ENCODE measurements at places on chromosomes 16 and 17.

DNA sequence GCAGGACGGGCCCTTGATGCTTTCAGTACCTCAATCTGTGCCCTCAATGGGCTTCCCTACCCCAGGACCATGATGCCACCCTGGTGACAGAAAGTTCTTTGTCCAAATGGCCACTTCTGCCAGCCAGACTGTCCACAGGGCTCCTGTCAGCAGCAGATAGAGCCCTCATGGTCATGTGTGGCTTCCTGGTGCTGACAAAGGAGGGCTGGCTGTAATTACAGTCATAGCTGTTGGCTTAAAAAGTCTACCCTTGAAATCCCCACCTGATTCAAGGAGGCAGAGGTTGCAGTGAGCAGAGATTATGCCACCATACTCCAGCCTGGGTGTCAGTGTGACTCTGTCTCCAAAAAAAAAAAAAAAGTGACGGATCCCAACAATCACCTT, 3.3 kb downstream of the TRPV2 start:
- DNase-seq: peak; percentile 28

DNA sequence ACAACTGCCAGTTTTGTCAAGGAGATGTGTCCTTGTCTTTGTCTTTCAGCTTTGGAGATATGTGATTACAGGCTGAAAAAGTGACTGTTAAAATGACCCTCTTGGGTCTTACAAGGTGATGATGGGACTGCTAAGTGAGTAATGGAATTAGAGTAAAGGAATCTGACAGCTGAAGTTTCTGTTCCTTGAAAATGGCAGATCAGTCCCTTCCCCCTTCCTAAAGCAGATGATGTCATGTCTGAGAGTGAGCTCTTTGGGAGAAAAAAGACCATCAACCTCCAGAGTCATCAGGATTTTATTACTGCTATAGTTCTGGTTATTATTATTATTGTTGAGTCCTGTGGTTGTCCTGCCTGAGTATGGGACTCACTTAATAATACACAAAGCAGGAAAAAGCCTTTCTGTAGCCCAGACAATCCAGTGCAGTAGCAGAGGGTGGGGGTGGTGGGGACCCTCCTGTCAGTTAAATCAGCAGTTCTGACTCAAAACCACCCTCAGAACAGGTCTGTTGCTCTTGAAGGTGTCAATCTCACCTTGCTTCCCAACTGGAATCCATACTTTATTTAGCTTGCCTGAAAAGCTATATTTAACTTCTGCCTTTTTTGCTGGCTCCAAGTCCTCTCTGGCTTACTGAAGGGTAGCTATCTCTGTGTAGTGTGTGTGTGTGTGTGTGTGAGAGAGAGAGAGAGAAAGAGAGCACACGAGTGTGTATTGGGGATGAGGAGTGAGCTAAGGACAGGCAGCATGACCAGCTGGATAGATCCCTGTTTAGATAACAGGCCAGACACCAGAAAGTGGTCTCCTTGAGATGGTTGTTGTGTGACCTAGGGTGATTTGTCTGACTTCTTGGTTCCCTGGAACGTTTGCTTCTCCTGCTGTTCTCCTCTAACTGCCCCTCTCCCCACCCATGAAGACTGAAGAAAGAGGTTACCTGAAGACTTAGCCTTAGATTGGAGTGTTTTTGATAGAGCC, 4.9 kb downstream of the HROB start:
- peak; percentile 27 for DNase-seq

- no peak for DNase-seq
These were observed 63.7 kb downstream of the C16orf78 start for GRCh38 chr16:49437344-49437743.

- DNase-seq: no peak
These were observed 280.0 kb downstream of the SHISA9 start for GRCh38 chr16:13181432-13181831.

GRCh38 chr17:7382901-7383300, 2.0 kb downstream of the TNK1 start:
- no peak for DNase-seq

DNA sequence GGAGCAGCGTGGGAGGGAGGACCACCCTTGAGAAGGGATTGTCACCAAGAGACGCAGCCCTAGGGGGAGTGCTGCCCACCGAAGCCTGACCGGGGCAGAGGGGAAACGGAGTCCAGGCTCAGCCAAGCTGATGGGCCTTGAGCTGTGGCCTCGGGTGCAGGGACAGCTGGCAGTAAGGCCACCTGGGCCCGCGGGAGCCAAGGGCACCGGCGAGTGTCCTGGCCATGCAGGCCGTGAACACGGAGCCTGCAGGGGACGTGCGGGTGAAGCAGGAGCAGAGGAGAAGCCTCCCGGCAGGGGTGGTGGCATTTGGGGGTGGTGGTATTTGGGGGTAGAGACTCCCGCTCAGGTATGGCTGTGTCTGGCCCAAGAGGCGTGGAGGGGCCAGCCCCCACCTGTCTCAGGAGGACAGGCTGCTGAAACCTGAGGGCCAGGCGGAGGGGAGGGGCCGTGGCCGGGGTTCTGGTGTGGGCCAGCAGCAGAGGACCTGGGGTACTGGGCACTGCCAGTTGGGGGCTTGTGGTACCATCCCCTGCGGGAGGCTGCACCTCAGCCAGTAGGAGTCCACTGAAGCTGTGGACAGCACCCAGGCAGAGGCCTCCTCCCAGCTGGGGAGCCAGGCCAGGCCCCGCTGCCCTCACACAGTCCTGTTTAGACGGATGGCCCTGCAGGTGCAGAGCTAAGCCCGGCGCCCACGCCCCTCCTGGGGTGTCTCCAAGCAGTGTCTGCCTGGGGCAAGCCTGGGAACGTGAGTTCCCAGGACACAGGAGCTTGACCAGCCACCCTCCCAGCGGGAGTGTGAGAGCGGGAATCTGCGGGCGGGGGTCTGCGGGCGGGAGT, 4.5 kb downstream of the GNPTG start:
- no peak for DNase-seq

DNA sequence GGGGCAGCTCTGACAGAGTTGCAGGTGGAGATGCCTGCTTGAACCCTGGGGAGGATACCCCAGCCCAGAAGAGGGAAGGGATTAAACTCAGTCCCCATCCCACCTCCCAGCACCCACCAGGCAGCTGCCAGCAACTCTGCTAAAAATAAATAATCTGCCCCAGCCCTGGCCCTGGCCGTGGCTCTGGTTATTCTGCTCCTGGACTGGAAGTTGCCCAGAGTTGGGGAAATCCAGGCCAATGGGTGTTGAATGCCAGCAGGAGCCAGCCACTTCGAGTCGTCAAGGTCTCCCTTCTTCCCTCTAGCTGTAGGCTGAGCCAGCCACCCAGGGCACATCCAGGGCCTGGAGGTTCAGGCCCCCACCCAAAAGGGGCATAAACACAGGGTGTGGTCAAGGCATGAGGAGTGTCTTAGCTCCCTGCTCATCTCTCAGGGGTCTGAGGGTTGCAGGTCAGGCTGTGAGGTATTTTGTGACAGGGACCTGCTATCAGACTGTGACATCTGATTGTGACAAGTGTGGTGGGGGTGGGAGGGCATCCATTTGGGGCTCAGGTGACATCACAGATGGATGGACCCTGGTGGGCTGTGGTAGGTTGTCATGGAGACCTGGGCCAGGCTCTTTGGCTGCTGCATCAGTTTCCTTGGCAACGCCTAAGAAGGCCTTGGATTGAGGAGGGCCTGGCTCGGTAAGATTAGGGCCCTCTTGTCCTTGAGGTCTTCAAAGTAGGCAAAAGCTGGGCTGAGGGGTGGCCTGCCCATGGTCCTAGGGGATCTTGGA, 1.0 kb upstream of the RRAD start:
- DNase-seq: peak; percentile 46

DNA sequence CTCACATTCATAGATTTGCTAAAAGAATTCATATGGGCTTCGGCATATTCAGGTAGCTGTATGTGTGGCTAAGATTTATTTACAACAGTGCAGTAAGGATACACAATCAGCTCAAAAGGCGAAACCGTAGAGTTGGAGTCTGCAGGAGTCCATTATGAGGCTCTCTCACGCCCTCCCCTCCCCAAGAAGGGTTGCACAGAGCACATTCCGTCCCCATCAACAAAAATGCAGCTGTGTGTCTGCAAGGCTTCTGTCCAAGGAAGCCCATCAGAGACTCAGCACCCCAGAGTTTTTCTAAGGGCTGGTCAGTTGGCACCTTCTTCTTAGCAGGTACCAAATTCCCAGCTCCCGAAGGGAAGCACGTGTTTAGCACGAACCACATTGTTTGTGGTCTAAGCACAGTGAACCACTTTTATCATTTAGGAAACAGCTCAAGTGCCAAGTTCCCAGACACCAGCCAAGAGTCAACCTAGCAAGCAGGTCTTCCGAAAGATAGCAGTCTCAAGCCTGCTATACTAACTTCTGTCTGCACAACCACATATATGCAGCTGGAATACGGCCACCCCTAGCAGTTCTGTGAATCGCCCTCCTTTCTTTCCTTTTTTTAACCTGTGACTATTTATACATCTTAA, 28.5 kb upstream of the MEAK7 start:
- DNase-seq: no peak

- DNase-seq: no peak
These were observed 21.8 kb downstream of the LYRM9 start for GRCh38 chr17:27871407-27871806.

DNA sequence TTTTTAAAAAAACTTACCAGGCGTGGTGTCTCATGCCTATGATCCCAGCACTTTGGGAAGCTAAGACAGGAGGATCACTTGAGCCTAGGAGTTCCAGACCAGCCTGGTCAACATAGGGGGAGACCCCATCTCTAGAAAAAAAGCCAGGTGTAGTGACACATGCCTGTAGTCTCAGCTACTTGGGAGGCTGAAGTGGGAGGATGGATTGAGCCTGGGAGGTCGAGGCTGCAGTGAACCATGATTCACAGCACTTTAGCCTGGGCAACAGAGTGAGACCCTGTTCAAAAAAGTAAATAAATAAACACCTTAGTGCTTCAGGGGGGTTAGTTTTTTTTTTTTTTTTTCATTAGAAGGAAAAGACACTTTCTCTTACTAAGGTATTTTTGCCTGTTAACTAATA, 58.9 kb upstream of the LRRC37A3 start:
- no peak for DNase-seq

GRCh38 chr17:54426296-54426886, 474.3 kb upstream of the TOM1L1 start:
- DNase-seq: peak; percentile 13

GRCh38 chr17:48492401-48493298, 38.2 kb downstream of the HOXB1 start:
- peak; percentile 74 for DNase-seq

DNA sequence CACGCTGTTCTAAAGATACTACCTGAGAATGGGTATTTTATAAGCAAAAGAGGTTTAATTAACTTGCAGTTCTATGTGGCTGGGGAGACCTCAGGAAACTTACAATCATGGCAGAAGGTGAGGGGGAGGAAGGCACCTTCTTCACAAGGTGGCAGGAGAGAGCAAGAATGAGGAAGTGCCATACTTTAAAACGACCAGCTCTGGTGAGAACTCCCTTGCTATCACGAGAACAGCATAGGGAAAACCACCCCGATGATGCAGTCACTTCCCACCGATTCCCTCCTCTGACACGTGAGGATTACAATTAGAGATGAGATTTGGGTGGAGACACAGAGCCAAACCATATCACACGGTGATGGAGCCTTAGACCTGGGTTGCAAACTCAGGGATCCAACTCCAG, 317.5 kb upstream of the EEF2KMT start:
- DNase-seq: peak; percentile 9

DNA sequence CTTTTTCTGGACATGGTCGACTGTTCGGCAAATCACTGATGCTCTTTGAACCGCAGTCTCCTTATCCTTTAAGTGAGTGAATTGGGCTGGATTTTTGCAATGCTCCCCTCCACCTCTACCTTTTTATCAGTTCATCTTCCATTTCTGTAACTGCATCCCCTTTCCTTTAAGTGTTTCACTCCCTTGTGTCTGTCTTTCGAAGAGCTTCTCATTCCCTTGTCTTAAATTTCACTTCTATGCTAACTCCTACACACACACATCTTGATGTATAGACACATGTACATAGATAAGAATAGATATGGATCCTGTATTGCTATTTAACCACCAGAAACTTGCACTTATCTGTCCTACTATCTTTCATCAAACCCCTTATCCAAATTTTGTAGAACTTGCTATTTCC, 250.7 kb downstream of the PHKB start:
- DNase-seq: no peak

- DNase-seq: no peak
These were observed 23.5 kb upstream of the ZFPM1 start for GRCh38 chr16:88429387-88430184.

- peak; percentile 88 for DNase-seq
These were observed 16.1 kb upstream of the TNFRSF13B start for GRCh38 chr17:16987830-16988601.

DNA sequence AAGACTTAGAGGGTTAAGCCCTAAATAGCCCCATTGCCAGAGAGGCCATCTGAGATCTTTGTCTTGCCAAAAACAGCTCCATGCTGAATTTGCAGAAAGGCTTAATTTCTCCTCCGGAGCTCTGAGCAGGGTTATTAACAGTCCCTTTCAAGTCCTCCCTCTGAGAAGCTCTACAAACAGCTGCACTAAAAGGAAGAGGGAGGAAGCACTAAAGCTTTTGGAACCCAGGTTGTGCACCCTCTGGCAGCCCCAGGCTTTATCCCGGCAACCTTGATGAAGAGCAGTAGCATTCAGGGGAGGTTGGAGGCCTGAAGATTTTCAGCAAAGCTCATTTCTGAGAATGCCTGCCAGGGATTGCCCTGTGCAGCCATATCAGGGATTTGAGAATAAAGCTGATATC, 554.7 kb downstream of the RBFOX1 start:
- no peak for DNase-seq

DNA sequence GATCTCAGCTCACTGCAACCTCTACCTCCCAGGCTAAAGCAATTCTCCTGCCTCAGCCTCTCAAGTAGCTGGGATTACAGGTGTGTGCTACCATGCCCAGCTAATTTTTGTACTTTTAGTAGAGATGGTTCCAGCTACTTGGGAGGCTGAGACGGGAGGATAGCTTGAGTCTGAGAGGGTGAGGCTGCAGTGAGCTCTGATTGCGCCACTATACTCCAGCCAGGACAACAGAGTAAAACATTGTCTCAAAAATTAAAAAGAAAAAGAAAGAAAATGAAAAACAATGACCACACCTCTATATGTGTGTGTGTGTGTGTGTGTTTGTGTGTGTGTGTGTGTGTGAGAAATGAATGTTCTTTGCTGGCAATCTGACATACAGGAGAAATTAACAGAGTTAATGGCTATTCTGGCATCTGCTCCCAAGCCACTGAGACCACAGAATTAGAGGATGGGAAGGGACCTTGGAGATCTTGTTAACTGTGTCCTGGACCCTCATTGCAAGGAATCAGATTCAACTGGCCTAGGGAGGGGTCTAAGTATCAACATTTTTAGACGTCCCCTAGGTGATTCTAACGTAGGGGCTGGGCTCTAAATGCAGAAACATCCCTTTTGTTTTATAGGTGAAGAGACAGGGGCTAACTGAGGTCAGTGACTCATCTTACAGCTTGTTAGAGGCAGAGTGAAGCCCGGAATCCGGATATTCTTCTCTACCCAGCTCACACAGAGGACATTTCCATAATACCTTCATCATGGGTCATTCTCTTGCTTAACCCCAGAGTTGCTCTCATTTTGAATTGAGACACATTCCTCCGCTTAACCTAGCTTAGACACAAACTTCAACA, 16.4 kb upstream of the MARCHF10 start:
- DNase-seq: peak; percentile 99
